HCT116 (cell line): ENCODE measurements at places on chromosomes 13 and 19. TPM values are rescaled to one million over a fixed set of nuclear protein-coding genes. Genes with fewer than 3 reads are reported as not detected.

GRCh38 chr13:42035905-42036521 is 12.4 kb upstream of the DGKH start:
- DNase-seq, result no peak

GRCh38 chr13:83992566-83993358 is 110.5 kb upstream of the SLITRK1 start:
- DNase-seq, result no peak

ZNF610 gene
- not detected for total RNA-seq

DNA sequence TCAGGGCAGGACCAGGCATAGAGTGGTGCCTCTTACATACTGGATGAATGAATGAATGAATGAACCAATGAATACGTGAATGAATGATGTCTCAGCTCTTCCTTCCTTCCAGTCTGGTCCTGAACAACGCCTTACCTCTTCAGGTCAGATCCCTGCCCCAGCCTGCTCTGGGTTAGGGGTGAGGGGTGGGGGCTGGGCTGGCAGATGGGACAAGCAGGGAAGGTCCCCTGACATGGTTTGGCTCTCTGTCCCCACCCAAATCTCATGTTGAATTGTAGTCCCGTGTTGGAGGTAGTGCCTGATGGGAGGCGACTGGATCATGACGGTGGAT is 9.3 kb downstream of the DIRAS1 start:
- DNase-seq, result no peak

- no peak for DNase-seq
Measured at GRCh38 chr13:44128552-44129001, 245.0 kb upstream of the SERP2 start.

DNA sequence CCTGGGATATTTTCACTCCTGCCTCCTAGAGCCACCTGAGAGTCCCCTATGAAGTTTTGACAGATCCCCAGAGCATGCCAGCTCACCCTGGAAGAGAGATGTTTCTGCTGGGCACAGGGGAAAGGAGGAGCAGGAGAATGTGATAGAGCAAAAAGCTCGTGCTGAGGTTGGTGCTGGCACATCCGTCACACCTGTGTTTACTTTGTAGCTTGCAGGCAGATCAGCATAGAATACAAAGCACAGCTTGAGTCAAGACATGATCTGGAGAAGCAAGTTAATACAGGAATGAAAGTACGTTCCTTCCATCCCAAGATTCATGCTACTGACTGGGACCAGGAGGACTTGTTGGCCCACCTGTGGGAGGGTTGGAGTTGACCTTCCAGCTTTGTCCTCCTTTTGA is 46.1 kb downstream of the HSPH1 start:
- DNase-seq, result no peak

WDR88 gene
- total RNA-seq, result not detected

GRCh38 chr19:38068826-38069225 is 155.2 kb downstream of the DPF1 start:
- no peak for DNase-seq

GRCh38 chr13:48221686-48222187 is 11.3 kb upstream of the ITM2B start:
- no peak for DNase-seq

GRCh38 chr13:43077461-43077860 is 54.1 kb downstream of the DNAJC15 start:
- DNase-seq, result no peak

NR2F6 gene
- 88.0 TPM for total RNA-seq

OR10H5 gene
- not detected for total RNA-seq

- no peak for DNase-seq
Measured at GRCh38 chr19:4216846-4217245, 12.5 kb upstream of the EBI3 start.

DNA sequence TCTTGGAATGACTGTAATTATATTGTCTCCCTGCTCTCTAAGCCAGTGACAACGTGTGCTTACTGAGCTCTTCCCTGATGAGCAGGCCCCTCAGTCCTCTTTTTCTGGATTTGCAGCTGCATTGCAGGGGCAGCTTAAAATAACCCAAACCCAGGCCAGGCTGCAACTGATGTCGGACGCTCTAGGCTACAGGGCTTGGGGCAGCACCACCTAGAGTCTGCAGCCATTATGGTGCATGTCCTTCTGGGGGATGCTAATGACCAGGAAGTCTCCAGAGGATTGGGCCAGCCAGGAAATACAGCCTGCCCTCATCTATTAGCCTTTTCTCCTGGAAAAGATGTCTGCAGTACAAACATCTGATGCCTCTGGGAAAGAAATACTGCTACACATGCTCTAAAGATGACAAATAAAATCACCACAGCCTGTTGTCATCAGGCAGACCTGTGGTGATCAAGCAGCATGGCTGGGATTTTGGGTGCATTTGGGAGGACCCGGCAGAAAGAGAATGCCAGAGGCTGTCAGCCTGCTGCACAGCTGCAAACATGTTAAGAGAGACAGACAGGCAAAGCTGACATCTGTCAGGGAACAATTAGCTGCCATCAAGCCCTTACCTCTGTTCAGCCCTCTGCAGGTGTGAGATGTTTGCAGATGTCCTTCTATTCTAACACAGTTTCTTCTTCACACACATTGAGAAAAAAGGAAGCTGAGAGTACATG is 51.8 kb downstream of the CCDC70 start:
- DNase-seq, result no peak

TMEM190 gene
- total RNA-seq, result not detected

NCAN gene
- 0.07 TPM for total RNA-seq

ELANE gene
- total RNA-seq, result not detected

GRCh38 chr19:42422901-42423461 is 4.2 kb downstream of the LIPE start:
- DNase-seq, result no peak

- no peak for DNase-seq
Measured at GRCh38 chr19:32627714-32628270, 46.8 kb downstream of the PDCD5 start.

GRCh38 chr19:55681131-55682092 is 6.4 kb downstream of the EPN1 start:
- no peak for DNase-seq

DNA sequence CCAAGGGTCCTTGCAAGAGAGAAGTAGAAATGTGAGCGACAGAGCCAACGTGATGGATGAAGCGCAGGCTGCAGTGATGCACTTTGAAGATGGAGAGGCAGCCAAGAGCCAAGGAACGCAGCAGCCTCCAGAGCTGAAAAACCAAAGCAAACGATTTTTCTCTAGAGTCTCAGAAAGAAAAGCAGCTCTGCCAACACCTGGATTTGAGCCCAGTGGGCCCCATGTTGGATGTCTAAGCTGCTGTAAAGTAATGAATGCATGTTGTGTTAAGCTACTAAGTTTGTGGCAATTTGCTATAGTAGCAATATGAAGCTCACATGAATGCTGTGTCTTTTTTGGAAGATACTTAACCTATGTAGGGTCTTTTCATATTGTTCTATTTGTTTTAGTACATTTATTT is 894.3 kb downstream of the EFNB2 start:
- no peak for DNase-seq

DNA sequence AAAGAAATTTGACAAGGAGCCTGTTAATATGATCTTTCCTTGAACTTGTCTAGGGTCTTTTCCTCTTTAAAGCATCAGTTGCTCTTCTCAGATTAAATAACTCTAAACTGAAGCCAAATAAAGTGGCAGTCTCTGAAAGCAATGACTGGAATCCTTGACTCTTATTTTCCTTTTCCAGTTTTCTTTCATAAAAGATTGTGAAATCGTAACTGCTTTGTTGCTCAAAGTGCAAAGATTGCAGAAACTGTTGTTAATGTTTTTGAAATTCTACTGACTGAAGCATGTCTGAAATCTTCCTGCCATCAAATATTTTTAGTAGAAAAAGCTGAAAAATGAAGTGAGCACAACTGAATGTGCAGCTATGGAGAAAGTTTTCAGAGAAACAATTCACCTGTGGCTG is 1.9 kb downstream of the NHLRC3 start:
- DNase-seq, result no peak

GRCh38 chr19:49908480-49909420 is 12.1 kb upstream of the IL4I1 start:
- no peak for DNase-seq

SHISA2 gene
- not detected for total RNA-seq

DNA sequence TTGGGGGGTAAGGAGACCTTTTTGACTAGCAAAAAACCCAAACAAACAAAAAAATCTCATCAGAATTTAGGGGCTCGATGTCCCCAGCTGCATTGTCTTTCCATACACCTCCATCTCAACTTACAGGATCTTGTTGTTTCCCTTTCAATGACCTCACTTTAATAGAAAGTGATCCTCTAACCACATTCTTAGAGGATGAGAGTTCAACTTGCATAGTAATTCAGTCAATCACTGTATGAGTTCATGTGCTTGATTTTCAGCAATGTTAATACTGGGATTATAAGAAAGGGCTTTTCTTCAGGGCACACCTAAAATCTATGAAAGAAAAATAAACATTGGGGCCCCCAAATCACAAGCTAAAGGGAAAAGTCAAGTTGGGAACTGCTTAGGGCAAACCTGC is 1512.0 kb downstream of the SLITRK1 start:
- DNase-seq, result no peak

DNA sequence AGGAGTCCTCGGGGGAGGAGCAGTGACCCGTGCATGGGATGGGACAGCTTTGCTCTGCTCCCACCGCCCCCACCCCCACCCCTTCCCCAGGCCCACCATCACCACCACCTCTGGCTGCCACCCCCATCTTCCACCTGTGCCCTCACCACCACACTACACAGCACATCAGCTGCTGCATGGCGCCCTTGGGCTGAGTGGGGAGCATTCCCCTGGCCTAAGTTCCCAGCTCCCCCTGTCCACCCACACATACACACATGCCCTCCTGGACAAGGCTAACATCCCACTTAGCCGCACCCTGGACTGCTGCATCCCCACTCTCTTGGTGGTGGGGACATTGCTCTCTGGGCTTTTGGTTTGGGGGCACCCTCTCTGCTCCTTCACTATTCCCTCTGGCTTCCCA is 46.2 kb upstream of the SGCG start:
- no peak for DNase-seq

CEACAM3 gene
- not detected for total RNA-seq

DNA sequence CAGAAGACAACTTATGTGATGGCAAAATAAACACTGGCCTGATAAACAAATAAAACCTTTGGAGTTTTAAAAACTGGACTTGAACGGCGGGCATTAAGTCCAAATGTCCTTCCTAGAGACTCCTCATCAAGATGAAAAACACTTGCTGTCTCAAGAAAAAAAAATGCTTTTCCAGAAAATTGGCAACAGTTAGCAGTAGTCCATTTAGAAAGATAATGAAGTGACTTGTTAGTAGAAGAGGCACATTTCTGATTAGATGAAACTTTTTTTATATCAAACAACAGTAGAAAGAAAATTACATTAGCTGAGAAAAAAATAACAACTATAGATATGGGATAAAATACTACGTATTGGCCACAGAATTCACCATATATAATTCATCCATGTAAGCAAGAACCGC is 1750.7 kb upstream of the PCDH20 start:
- DNase-seq, result no peak

BRME1 gene
- total RNA-seq, result 1.7 TPM

FGF9 gene
- total RNA-seq, result 1.5 TPM

- DNase-seq, result no peak
Measured at GRCh38 chr19:27887946-27888345, 1325.0 kb downstream of the UQCRFS1 start.

DNA sequence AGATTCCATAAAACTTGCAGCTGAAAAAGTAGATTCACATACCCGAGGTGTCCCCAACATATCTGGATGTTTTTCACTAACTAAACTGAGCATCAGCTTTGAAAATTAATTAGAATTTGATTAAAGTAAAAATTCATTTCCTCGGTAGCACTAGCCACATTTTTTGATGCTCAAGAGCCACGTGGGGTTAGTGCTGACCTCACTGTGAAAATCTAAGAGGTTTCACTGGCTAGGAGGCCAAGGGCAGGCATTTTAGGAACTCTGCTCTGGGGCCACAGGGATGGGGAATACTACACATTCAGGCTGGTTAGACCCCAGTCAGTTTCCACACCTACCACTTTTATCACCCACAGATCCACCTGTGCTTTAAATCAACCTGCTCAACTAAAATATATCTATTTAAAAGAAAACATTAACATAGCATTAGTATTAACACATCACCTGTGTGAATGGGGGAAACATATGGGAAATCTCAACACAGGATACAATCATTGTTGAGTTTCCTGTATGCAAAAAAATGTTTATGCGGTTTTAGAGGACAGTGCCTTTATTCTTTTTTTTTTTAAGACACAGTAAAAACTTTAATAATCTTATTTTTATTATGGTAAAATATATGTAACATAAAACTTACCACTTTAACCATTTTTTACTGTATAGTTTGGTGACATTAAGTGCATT is 45.5 kb downstream of the BRD4 start:
- DNase-seq, result no peak

DNA sequence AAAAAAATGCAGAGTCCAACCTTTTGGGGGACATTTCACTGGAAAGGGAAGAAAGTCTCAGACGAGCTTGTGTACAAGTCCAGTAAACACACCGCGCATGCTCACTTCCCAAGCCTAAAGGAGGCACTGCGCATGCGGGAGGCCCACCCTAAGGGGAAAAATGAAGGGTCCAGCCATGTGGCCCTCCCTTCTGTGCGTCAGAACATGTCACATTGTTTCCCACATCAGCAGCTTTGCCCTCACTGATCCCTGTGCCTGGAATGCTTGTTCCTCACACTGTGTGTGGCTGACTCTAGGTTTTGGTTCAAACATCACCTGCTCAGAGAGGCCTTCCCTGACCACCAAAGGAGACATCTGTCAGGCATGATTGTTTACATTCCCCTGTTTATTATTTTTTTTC is 4.4 kb downstream of the ELSPBP1 start:
- no peak for DNase-seq

GRCh38 chr13:50355797-50356196 is 340.6 kb downstream of the KCNRG start:
- DNase-seq, result no peak

ZNF471 gene
- total RNA-seq, result not detected

GRCh38 chr13:95258619-95259194 is 42.5 kb downstream of the ABCC4 start:
- DNase-seq, result no peak

KL gene
- total RNA-seq, result not detected

- no peak for DNase-seq
Measured at GRCh38 chr19:41871573-41872383, 5.3 kb upstream of the CD79A start.

- no peak for DNase-seq
Measured at GRCh38 chr13:82747958-82748357, 1134.3 kb downstream of the SLITRK1 start.

DNA sequence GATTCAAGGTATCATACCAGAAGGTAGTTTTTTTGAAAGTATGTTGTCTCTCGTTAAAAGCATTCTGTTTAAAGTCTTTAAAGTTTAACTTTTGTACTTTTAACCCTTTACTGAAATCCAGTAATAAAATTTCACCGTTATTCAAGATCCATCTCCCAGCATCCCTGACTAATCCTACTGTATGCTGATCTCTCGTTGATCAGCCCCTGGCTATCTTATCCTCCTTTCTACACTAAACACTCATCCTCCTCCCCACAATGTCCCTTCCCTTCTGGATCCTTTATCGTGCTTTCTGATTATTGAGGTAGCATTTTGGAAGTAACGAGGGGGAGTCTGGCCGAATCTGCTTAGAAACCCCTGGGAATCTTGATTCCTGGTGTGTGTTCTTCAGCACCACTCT is 1.3 kb downstream of the TPP2 start:
- no peak for DNase-seq

GRCh38 chr13:100508996-100509395 is 79.6 kb downstream of the GGACT start:
- no peak for DNase-seq

GRCh38 chr13:91747186-91747585 is 348.8 kb downstream of the GPC5 start:
- no peak for DNase-seq
